ENCODE measurements at places on chromosomes 7 and 10. TPM values are rescaled to one million over a fixed set of nuclear protein-coding genes. Genes with fewer than 3 reads are reported as not detected.

The PAPOLB gene
- 0.25 TPM for total RNA-seq

DNA sequence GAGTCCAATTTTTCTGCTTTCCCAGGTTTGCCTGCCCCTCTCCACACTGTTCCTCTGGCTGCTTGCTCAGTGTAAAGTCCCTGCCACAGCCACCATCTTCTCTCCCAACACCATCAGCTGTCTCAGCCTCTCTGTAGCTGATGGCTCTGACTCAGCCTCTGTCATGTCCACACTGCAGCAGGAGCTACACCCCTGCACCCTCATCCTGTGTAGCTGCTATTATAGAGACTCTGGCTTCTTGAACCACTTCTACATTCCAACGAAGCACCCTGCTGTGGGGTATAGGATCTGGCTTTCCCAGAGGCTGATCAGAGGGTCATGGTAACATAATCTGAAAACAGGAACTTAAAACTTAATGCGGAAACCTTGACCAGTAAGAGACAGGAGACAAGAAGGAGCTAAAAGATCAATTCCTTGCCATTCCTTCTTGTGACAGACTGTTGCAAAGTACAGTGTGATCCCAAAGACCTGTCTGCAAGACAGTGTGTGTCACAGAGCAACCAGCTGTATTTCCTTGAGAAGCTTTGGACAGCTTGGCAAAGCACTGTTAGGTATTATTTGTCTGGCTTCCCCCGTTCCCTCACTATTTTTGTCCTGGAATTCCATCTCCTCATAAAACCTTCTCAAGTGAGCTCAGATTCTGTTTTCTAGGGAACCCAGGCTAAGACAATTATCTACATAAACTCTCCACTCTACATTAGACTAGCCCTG lies 42.3 kb downstream of the NRCAM start:
- no peak for DNase-seq

The TEX36 gene
- total RNA-seq = not detected

The HYAL4 gene
- not detected for total RNA-seq

DNA sequence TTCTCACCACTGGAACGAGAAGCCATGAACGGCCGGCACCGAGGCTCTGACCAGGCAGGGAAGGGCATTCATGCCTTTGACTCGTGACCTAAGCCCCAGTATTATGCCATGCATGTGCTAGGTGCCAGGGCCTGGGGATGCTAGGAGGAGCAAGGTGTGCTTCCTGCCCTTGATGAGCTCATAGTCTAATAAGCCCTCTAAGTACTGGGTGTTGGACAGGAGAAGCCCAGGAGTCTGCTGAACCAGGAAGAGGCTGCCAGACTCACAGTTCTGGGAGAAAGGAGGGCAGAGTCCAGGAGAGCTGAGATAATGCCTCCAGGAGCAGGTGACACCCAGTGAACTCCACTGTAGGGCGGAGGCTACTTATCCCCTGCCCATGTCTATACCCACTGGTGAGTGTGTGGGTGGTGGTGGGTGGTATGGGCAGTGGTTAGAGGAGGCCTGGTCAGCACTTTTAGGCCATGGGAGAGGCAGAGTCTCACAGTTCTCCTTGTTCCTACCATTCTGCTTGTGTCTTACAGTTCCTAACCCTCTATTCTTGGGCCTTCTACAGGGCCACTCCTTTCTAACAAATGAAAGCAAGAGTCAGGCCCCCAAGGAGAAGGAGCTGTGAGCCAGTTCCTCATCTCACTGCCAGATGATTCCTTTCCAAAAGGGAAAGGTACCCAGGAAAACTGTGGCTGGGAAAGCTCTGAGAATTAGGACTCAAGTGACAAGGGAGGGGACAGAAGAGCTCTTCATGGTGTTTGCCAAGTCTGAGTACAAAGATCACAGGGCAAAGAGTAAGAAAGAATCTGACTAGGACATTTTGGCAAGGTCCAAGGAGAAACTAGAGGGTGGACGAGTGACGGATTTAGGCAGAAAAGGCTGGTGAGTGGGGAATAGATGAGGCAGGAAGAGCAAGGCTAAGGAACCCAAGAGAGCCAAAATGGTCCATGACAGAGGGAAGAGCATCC lies 3.6 kb upstream of the MXI1 start:
- no peak for DNase-seq

DNA sequence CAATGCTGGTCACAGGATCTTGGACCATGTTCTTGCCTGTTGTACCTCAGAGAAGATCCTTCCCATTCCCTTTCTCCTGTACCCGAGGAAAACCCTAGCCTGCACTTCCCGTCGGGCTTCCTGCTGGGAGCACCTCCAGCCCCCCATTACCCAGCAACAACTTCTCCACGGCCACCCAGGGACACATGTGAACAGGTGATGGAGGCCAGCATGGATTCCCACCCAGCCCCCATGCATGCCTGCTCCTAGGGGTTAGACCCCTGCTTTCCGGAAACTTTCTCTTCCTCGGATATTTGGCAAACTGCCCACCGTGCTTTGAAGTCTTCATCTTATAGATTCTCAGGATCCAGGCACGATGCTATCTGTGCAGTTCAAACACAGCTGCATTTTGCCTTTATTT lies 67.3 kb downstream of the CALML3 start:
- no peak for DNase-seq

DNA sequence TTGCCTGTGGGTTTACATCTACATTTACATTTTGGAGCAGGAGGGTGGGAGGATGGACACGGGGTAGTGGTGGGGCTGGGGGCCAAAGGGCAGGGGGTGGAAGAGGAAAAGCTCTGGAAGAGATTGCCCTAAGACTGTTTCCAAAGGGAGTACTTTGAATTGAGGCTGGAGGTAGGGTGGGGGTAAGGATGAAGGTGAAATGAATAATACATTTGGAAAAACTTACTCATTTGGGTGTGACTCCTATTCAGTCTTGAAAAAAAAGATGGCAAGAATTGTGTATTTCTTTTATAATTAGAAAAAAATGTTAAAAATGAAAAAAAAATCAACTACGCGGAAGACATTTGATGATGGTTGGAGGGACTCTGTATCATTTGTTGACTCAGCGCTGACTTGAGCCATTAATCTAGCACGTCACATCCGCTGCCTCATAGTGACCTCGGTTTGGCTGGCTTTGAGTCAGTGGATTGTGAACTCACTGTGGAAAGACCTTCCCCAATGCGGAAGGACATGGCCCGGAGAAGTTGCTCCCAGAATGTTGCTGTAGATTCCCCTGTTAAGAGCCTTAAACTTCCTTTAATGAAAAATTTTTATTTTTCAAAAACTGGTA lies 2.8 kb downstream of the FAM180A start:
- DNase-seq = no peak

- peak; percentile 1 for DNase-seq
These were observed 673.8 kb downstream of the INHBA start for GRCh38 chr7:41029072-41029499.

Measured in K562 (cell line).